ENCODE measurements at places on chromosomes 11 and 22.

DNA sequence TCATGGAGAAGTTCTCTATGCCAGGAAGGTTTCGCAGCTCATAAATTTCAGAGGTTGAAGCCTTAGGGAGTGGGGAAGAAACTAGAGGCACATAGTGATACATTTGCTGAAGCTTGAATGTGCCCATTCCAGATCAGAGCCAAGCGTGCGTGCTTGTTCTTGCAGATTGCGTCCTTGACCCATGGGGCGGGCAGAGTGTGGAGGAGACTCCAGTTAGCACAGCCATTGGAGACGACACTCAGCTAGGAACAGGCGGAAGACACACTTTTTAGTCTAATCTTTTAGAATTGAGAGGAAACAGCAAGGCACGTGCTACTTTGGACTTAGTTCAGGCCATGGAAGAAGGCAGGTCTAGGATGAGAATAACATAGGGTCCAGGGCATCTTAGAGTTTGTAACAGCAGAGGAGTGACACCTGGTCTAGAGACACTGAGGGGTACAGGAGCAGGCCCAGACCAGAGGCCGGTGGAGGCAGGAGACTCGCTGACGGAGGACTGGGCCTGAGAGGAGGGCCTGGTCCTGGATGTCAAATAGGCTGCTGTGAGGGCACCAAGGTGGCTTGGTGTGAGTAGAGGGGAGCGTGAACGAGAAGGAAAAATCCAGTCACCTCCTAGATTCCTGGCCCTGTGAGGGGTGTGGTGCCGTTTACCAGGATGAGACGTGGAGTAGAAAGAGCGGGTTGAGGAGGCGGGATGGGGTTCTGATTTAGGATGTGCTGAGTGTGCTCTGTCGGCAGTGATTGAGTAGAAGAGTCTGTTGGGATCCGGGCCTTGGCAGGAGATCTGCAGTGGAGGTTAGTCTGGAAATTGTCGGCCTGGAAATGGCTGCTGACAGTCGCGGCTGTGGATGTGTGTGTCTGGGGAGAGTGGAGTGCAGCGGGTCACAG is 154.7 kb downstream of the TBC1D22A start:
- no peak for DNase-seq

DNA sequence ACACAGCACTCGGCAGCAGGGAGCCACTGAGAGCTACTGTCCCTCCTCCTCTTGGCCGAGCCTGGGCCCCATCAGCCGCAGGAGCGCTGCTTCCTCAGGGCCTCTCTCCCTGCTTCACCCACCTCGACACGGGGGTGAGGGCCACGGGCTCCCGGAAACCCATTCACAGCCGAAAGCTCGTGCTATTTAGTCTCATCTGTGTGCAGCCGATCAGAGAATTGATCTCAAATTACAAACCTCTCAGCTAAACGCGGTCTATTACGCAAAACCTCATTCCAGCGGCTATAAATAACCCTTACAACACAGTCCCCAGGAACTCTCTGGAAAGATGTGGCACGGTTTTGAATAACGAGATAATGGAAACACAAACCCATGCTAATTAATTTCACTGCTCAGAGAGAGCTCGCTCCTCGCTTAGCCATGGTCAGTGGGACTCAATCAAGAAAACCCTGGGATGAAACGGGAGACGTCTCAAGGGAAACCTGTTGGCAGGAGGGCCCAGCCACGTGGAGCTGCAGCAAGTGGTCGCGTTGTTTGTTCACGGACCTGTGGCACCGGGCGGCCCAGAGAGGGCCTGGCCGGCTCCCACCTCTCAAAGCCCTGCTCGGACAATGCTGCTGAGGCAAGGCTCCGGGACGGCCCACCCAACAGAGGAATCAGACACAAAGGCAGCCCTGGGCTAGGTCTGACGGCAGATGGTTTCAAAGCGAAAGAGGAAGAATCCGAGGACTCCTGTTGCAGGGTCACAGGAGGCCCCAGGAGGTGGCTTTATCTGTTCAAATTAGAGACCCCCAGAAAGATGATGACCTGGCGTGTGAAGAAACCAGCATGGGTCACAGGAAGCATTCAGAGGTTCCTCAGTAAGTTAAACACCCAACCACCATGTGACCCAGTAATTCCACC is 210.5 kb downstream of the CTTN start:
- DNase-seq: no peak

DNA sequence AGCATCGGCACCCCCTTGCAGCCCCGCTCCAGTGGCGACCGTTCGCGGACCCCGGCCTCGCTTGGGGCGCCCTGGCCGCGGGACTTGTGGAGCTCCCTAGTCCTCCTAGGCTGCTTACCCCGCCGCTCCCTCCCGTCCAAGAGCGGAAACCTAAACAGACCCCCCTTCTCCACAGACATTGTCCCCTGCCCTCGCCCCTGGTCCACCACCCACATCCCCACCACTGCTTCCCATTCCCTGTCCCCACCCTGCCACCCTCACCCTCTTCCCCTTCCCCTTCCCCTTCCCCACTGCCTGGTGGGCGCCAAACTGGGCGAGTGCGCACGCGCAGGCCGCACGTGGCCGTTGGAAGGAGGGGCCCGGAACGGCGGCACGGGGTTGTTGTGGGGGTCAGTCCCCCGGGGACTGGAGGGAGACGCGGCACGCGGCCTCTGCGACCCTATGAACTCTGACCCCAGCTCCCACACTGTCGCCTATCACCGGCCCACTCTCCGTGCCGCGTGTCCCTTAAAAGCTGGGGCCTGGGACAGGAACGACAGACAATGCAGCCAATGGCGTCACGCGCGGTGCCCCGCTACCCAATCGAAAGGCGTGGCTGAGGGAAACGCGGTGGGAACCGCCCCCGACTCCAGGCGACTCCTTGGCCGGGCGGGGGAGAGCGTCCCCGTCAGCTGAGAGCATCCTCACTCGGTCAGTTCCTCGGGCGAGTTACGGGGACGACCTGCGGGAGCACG is at the start of gene SNX32:
TSS of gene SNX32 (plus strand) at position 667 of the 734 bp plus-strand sequence. CDS start 103 bp downstream, outside the sequence.
- DNase-seq: peak; percentile 89

- DNase-seq: no peak
Observed at GRCh38 chr11:63448646-63449045, 42.3 kb downstream of the PLAAT5 start.

- DNase-seq: no peak
Observed at GRCh38 chr22:35630387-35630793, 13.3 kb upstream of the MB start.

- no peak for DNase-seq
Observed at GRCh38 chr11:9700105-9700801, 36.4 kb downstream of the SWAP70 start.

DNA sequence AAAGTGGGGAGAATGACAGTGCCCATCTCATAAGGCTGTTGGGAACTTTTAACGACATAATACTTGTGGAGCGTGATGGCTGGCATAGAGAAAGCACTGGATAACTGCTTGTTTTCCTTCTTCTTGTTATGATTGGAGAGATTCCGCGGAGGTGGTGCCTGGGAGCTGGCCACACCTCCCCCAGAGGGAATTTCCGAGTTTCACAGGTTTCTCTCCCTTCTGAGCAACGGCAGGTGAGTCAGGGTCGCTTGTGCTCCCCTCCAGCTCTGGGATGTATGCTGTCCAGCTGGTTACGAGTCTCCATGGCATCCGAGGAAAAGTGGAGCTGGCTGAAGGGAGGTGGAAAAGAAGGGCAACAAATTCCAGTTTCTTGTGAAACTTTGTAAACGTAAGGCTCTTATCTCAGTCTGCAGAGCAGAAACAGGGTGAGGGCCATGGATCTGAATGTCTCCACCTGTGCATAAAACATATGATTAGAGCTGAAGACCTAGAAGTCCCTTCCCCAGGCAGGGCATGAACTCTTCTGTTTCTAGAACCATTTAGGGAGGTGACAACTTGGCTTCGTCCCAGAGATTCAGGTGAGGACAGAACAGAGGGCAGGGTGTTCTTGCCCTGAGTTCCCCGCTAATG is 10.0 kb upstream of the PLET1 start:
- DNase-seq: no peak

GRCh38 chr11:3916962-3917361 is 61.5 kb downstream of the STIM1 start:
- no peak for DNase-seq

DNA sequence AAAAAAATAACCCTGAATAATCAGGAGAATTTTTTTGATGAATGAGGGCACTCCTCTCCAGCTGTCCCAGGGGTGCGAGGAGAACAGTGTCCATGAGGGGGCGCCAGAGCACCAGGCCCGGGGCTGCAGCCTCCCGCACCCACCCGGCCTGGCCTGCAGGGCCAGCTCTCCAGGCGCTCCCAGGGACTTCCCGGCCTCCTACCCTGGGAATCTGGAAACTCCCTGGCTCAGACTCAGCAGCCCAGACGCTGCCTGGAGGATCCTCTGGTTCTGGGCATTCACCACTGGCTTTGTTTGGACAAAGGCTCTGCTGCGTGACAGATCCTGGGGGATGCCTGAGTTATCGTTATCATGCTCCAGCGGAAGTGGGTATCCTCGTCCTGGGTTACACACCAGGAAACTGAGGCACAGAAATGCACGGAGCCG is 31.0 kb downstream of the MCM5 start:
- DNase-seq: peak; percentile 27

GRCh38 chr11:95507794-95508193 is 276.8 kb upstream of the SESN3 start:
- no peak for DNase-seq

DNA sequence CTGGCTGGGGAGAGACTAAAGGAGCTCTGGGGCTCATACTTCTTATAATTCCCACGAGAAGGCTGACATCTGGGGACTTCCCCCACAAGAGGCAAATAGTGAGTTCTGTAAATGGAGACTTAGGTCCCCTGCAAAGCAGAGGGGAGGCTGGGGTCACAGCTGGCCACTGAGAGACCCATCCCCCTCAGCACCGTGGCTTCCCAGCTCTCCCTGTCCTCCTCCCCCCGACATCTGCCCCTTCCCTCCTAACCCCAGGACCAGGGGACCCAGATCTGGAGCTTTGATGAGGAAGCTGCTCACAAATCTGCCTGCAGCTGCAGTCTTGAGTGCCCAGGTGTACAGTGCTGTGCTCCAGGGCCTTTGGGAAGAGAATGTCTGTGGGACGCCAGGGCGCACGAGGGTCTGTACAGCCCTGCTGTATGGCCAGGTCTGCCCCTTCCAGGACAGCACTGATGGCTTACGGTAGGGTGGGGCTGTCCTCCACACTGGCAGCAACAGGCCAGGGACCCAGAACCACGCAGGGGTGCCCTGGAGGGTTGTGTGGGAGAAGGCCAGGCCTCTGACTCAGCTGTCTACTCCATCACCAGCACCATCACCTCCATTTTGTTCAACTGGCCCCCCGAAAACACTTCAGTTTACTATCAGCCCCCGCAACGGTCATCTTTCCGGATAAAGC is 1.1 kb downstream of the RGL4 start:
- no peak for DNase-seq

- no peak for DNase-seq
Observed at GRCh38 chr11:86582898-86583297, 89.5 kb downstream of the ME3 start.

DNA sequence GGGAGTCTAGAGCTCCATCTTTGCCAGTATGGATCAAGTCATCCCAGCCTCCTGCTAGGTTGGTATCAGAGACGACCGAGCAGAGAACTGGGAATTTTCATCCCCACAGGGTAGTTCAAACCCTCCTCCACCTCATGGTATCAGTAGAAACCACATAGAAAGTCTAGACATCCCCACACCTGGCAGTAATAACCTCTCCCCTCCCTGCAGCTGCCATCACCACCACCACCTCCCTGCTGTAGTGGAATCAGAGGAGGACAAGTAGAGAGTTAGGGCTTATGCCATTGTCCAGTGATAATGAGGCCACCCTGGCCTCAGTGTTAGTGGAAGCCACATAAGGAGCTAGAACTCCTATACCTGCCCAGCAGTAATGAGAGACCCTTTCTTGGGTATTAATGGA is 34.3 kb downstream of the BTG4 start:
- no peak for DNase-seq

DNA sequence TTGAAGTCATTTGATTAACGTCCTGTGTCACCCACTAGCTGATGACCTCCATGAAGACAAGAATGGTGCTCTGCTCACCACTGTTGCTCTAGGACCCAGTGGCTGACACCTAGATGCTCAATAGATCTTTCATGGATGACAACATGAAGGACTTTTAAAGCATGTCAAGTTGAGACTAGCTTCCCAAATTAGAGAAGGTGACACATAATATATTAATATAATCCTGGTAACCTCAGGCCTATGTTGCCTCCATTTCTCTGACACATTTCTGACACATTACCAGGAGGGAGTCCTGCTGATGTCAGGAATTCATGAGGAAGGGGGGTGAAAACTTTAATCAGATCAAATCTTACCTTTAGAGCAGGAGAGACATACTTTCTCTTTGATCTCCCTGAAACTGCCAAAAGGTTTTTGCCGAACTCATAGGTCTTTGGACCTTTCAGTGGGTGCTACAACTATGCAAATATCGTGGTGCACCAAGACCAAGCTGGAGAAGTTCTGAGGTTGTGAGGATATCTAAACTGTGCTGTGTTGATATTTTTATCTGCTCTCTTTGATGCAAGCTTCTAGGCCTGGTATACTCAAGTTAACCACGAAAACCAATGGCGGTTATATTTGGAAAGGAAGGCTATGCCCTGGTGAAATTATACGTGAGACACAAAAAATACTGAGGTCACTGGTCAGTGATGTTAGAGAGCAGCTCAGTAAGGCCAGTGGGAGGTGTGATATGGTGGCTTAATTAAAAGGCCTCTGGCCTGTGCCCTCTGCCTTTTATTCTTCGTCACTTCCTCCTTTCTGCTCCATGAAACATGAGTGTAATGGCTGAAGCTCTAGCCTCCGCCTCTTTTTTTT is 13.2 kb upstream of the AMPD3 start:
- DNase-seq: no peak

DNA sequence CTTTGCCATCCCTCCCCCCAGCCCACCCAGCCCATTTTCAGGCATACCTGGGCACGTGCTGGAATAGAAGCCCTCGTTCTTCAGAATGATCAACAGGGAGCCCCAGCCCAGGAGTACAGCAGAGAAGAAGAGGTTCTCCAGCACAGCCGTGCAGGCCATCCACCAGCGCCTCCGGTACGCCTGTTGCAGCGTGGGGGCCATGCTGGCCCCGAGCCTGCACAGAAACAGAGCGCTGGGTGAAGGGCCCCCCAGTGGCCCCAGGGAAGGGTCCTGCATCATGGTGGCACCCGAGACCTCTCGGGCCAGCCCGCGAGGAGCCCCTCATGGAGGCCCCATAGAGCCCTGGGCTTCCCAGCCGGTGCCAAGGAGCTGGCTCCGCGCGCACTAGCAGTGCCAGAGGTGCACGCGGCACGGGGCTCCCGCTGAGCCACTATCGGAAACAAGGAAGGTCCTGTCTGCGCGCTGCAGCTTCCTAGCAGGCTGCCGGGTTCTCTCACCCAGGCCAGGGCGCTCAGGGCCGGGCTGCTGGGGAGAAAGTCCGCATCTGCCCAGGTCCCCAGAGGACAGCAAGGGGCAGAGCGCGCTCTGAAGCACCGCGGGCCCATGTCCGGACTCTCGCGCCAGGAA is 1.5 kb downstream of the SLC43A1 start:
- DNase-seq: no peak

GRCh38 chr11:120501976-120502755 is 9.4 kb upstream of the GRIK4 start:
- no peak for DNase-seq

All from stimulated activated CD8-positive, alpha-beta memory T cell treated with anti-CD3 and anti-CD28 coated beads, Interleukin-7, amount 100 ng/mL, for 1 hour (primary cell).